ENCODE measurements at places on chromosomes 6 and 20.

- DNase-seq = no peak
These were observed 2.1 kb downstream of the CTSZ start for GRCh38 chr20:59004763-59005522.

DNA sequence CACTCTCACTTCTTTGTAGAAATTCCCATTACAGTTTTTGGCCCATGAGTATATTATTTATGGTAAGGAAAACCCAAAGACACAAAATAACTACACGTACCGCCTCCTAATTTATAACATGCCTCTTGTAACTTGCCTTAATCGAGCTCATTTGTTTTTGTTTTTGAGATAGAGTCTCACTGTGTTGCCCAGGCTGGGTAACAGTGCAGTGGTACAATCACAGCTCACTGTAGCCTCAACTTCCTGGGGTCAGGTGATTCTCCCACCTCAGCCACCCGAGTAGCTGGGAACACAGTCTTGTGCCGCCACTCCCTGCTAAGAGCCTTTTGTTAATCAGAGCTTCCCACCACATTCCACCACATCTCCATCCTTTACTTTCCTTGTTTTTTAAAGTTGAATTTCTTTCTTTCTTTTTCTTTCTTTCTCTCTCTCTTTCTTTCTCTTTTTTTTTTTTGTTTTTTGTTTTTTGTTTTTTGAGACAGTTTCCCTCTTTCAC is 15.5 kb downstream of the ASIP start:
- DNase-seq = no peak

DNA sequence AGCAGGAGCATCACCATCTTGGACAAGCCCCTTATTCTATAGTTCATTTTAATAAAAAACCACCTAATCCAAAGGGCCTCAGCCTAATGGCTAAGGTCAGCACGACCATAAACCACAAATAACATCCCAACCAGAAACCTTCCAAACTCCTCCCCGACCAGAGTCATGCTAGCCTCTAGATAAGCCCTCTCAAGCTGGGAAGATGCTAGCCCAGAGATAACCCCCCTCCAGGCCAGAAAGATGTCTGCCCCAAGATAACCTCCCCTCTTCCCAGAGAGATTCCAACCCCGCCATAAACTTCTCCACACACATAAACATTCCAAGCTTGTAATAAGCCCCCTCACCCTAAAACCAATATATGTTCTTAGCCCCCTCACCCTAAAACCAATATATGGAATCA is 38.5 kb upstream of the OR14J1 start:
- no peak for DNase-seq

DNA sequence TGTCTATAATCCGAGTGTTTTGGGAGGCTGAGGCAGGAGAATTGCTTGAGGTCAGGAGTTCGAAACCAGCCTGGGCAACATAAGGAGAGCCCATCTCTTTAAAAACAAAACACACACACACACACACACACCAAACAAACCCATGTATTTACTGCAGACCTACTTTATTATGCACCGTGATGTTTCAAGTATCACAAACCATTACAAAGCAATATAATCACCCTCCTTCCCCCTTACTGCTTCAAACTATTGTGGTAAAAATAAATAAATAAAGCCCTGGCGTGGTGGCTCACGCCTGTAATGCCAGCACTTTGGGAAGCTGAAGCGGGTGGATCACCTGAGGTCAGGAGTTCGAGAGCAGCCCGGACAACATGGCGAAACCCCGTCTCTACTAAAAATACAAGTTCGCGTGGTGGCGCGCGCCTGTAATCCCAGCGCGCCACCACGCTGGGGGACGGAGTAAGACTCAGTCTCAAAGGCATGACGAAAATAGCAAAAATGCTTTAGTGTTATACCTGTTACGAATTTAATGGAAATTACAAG is 1.5 kb downstream of the TBCC start:
- no peak for DNase-seq
